ENCODE measurements at places on chromosomes 12 and 14.

- DNase-seq = peak; percentile 86
Measured at GRCh38 chr12:50066402-50066801, 9.0 kb downstream of the ASIC1 start.

DNA sequence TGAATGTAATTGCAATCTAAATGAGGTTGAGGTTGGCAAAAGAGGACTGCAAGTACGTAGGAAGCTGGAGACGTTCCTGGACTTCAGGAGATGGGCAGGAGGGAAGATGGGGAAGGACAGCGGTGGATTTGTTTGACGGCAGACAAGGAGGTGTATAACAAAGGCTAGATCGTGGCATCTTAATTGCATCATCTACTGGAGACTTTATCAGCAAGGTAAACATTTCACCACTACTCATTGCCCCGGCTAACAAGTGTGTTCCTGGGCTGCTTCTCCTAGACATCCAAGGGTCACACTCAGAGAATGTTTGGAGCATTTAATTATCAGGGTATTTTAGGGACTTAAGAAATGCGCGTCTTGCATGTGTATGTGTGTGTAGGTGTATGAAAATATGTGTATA is 128.5 kb downstream of the KCNK10 start:
- DNase-seq = no peak

- no peak for DNase-seq
Measured at GRCh38 chr14:34043627-34044372, 92.9 kb upstream of the EGLN3 start.

DNA sequence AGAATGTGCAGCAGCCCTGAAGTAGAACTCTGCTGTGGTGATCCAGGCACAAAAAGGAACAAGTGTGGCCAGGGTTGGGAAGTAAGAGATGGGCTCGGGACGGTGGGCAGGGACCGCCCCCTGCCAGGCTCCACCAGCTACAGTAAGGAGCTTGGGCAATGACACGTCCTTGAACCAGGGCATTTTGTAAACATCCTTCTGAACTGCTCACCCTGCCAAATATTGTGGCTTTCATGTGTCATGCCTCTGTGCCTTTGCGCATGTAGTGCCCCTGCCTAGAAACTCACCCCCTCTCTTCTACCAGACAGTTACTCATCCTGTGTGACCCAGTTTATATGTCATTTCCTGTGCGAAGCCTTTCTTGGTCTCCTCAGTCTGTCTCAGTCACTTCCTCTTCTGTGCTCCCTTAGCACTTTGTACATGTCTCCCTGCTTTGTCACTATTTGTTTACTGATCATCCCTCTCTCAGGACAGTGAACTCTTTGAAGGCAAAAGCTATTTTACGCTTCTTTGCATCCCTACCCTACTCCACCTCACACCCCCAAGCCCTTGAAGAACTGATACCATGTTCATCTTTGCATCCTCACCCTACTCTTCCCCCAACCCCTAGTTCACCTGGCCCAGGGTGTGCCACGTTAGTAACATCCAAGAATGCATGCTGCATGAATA is 108.9 kb upstream of the PLEKHG7 start:
- DNase-seq = peak; percentile 93

GRCh38 chr14:68627050-68627867 is 165.6 kb downstream of the ZFP36L1 start:
- no peak for DNase-seq

DNA sequence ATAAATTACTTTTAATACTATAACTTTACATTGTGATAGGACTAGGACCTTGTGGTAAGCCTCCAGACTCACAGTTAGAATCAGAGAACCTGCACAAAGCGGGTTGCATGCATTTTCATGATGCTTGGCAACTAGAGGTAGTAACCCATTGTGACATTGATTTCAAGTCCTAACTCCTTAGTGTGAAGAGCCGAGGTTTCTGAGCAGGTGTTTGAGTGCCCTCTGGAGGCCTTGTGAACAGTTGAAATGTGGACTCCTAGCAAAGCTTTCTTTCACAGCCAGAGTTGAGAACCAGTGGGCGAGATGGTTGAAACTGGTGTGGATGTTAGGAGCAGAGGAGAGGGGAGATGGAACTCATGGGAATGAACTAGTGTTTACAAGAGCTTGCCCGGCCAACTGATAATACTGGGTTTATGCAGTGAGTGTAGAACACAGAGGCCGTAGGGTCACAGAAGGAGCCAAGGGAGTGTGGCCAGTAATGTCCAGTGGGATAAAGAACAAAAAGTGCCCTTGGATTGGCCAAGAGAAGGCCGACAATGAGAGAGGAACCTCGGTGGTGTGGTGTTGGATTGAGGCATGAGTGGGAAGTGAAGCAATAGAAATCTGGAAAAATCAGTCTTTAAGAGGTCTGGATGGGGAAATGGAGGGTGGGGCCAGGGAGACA is 10.9 kb downstream of the ZNF664 start:
- DNase-seq = peak; percentile 61

DNA sequence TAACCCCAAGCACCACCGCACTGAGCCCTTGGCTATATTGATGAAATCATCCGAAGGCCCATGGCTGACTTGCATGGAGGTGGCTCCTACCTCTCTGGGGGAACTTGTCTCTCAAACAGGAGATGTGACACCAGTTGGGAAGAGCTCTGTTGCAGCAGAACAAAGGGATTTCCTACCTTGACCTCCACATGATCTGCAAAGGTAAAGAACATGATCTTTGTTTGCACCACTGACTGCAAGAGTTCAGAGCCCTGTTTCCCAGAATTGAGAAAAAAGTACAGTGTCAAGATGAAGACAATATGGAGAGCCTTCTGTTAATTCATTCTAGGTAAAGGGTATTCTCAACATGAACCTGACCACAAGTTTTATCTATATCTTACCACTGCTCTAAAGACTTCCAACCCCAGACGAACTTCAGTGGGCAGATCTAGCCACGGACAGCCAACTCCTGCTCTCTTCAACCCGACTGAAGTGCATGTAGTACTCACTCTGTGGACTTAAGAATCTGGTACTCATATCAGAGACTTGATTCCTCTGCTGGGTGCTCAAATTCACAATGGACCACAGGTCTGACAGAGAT is 32.1 kb downstream of the ZFYVE26 start:
- no peak for DNase-seq

DNA sequence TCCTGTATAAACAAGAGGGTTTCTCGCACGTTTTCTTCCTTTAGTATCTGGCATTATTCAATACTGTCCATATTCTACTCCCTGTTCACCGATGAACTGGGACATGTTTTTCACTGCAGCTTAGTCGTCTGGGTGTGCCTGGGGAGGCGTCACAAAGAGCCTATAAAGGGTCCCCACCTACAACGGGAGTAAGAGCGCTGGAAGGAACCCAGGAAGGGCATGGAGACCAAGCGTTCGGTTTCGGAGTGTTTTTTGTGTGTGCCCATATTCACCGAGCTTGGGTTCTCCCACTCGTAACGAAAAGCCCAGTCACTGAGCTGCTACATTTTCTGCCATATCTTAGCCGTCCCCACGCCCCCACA is 592 bp upstream of the USP15 start:
- no peak for DNase-seq

GRCh38 chr12:26699237-26699636 is 133.8 kb downstream of the ITPR2 start:
- peak; percentile 46 for DNase-seq

GRCh38 chr12:12691549-12691948 is 4.4 kb downstream of the GPR19 start:
- DNase-seq = no peak

GRCh38 chr14:88045705-88046104 is 40.8 kb downstream of the GPR65 start:
- DNase-seq = no peak

GRCh38 chr12:47742253-47742825 is 16.3 kb downstream of the RAPGEF3 start:
- DNase-seq = peak; percentile 43

DNA sequence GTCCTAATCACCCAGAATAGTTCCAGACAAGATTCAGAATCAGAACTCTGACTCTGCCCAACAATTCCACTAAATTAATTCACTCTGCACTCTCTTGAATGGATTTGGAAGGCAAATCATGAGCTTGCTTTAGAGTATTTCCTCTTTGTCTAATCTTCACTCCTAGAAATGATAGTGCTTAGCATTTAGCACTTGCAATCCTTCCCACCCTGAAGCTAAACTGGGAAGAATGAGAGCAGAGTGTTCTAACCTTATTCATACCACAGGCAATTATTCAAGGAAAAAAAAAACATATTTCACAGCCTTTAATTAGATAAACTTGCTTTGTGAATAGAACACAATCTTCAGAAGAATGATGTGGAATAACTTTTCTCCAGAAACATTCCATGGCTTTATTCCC is 264.6 kb downstream of the PAWR start:
- no peak for DNase-seq

GRCh38 chr12:40646456-40646855 is 45.8 kb upstream of the CNTN1 start:
- DNase-seq = no peak

DNA sequence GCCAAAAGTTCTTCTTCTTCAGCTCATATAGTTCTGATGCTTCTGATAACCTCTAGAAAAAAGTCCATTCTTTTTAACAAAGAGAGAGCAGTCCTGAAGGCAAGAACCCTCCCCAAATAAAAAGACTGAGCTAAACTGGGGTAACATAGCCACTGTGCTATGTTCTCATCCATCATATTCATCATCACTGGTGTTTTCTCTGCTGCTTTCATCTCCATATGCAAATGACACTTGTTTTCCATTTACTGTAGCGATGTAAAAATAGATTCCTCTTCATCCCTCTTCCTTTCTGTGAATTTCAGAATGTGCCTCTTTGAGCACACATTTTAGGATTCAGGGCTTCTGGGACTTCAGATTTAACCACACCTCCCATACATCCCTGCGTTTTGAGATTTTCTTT is 44.9 kb downstream of the GSC start:
- DNase-seq = no peak

DNA sequence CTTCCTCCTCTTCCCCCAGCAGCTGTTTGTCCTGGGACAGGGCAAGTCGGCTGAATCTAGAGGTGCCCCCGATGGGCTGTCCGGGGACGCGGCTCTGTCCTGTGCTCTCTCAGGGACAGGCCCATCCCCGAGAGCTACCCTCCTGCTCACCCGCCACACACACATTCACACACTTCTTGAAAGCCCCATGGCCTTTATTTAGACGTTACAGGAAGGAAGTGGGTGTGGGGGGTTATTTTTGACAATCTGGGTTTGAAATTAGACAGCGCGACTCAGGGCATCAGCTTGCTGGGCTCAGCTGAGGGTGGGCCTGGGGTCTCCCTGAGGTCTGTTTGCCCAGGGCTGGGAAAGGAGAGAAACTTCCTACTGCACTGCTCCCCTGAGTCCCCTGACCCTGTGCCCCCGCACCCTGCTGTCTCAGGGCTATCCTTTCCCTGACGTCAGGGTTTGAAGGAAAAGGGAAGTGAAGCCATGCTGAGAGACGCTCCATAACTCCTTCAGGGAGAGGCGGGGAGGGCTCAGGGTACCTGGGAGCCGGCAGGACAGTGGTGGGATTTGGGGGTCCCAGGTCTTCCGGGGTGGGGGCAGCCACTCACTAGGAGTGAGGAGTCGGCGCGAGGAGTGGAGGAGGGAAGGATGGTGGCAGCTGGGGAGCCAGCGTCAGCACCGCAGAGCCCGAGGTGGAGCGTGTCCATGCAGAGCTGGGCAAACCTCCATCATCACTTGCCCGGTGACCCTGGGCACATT is 8.1 kb downstream of the PTPN6 start:
- no peak for DNase-seq

DNA sequence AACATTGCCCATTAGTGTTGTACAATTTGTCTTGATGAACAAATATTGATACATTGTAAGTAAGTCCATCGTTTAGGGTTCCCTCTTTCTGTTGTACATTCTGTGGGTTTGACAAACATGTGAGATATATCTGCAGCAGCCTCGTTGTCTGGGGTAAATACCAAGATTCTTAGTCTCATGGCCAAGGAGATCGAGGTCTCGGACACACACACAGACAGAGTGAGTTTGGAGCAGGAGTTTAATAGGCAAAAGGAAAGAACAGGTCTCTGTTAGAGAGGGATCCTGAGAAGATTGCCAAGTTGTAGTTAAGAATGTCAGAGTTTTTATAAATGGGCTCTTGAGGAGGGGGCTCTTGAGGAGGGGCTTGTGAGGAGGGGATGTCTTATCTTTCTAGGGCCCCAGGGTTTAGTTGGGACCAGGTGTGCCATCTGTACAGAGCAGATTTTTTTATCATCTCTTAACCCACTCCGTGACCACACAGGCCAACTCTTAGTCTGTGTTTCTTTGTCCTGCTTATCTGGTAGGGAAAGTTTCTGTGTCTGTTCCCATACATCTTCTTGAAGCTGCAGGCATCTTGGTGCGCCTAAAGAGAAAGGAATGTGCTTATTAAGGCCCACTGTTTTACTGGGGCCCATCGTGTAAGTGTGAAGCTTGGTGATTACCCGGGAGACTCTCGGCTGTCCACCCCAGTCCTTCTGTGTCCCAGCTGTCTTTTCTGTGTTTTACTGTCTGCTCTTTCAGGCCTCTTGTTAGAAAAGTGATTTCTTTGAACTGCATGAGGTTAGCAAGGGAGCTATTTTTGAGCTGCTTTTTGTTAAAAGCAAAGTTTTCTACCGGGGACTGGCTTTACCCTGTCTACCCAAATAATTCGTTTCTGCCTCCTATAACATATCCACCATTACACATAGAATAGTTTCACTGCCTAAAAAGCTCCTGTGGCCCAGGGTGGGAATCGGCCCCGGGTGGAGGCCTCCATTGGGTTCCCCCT is 22.4 kb upstream of the CLEC2D start:
- peak; percentile 55 for DNase-seq

- DNase-seq = no peak
Measured at GRCh38 chr14:20428010-20428365, 8.0 kb downstream of the KLHL33 start.

GRCh38 chr14:65117769-65118745 is 15.7 kb upstream of the MAX start:
- no peak for DNase-seq

GRCh38 chr12:104734541-104735095 is 223.5 kb downstream of the SLC41A2 start:
- DNase-seq = no peak

DNA sequence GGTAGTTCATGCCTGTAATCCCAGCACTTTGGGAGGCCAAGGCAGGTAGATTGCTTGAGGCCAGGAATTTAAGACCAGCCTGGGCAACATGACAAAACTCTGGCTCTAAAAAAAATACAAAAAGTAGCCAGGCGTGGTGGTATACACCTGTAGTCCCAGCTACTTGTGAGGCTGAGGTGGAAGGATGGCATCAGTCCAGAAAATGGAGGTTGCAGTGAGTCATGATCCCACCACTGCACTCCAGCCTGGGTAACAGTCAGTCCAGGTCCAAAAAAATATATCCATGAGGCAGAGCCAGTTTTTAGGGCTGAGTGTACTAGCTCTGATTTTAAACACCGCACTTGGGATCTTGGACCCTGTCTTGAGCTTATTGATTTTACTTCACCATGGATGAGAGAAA is 30.6 kb upstream of the FICD start:
- no peak for DNase-seq

GRCh38 chr12:50529345-50529744 is 24.6 kb downstream of the DIP2B start:
- DNase-seq = no peak

- no peak for DNase-seq
Measured at GRCh38 chr14:20002319-20002718, 356 bp downstream of the OR4Q2 start.

Data from EL (cell line).